ENCODE measurements at places on chromosomes 3 and 15. TPM values are rescaled to one million over a fixed set of nuclear protein-coding genes. Genes with fewer than 3 reads are reported as not detected.

The SLC2A2 gene
- not detected for total RNA-seq

The CTXN2 gene
- total RNA-seq, result not detected

The GUCA1C gene
- total RNA-seq, result not detected

The ARNT2 gene
- 0.50 TPM for total RNA-seq

The CATSPER2 gene
- 1.4 TPM for total RNA-seq

The P2RY12 gene
- not detected for total RNA-seq

The SNTN gene
- total RNA-seq, result not detected

The SCAANT1 gene
- total RNA-seq, result not detected

The SV2B gene
- total RNA-seq, result 0.50 TPM

The CCDC9B gene
- total RNA-seq, result 9.9 TPM

The DOCK3 gene
- total RNA-seq, result under 0.01 TPM

The DUT gene
- 35.5 TPM for total RNA-seq
